ENCODE measurements at places on chromosomes 1 and 21. TPM values are rescaled to one million over a fixed set of nuclear protein-coding genes. Genes with fewer than 3 reads are reported as not detected.
A peak's percentile ranks its signal among the peaks of the same experiment; 100 is the strongest.

DNA sequence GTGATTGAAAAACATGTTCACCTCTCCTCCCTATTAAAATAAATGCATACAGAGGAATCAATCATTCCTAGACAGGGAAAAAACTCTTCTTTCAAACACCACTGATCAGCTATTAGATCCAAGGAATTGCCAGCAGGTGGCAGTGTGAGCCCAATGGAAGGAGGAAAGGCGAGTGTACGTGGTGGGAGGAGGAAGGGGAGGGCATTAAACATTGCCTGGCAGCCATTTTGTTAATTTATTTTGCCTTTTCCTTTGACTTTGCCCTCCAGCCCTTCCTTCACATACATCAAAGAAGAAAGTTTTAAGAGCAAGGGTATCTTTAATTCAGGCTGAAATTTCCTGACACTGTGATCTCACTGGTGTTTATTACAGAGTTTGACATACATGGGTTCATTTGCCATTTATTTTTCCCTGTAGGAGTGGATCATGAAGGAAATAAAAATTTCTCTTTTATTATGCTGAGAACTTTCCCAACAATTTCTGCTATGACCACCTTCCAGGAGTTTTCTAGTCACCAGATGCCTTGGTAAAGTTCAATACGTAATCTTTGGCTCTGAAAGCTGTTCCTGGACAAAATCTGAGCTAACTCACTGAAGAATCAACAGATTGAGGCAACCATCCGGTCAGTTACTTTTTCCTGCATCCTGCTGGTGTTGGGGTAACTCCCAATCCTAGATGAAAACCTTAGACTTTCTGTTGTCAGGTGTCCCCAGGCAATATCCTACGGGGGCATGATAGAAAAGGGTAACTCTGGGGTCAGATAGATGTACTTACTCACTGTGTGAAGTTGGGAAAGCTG is 1.9 kb upstream of the GNAI3 start:
- H3K27ac ChIP-seq: peak overlapping the region; percentile 98
- peaks cover 40% of the 10 kb centered on the region for H3K4me1 ChIP-seq
- peak; percentile 93 for DNase-seq
- no peaks in the 10 kb centered on the region for H3K36me3 ChIP-seq
- H3K27me3 ChIP-seq: no peaks in the 10 kb centered on the region

DNA sequence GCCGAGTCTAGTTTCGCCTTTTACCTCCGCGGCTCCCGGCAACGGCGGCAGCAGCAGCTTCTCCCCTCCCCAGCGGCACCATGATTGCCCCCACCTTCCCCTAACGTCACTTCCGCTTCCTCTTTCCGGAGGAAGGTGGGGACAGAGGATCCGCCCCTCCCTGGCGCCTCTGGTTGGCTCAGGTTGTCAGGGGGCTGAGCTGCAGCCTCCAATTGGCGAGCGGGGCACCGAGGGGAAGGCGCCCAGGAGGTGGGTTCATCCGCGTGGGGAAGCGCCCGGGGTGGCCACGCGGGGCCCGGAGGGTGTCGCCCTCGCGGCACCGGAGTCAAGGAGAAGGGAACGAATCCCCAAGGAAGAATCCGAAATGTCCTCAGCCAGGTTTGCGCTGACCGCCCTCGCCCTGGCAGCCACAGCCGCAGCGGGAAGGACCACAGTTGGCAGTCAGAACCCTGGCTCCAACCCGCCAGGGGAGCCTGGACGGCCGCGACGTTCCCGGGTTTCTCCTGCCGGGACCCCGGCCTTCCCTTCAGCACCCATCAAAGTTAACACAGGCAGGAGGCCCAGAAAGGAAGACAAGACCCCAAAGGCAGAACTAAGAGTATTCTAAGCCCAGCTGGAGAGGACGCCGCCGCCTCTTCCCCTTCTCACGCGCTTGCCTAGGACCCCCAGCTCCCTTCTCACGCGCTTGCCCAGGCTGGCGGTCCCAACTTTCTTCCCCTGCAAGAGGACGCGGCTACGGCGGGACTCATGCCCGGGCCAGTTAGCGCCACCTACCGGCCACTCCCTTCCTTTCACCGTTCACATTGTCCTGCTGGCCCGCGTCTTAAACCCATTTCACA is at the start of gene MTF1:
Gene MTF1, minus strand, starts transcription at position 86 of the 839 bp plus-strand sequence. CDS start 1,934 bp downstream, outside the sequence.
- H3K27ac ChIP-seq: peak within 1 kb of the TSS; percentile 73
- no peaks in the 10 kb centered on the region for H3K27me3 ChIP-seq
- peak; percentile 98 for DNase-seq
- peaks cover 63% of the 10 kb centered on the region for H3K4me1 ChIP-seq

DNA sequence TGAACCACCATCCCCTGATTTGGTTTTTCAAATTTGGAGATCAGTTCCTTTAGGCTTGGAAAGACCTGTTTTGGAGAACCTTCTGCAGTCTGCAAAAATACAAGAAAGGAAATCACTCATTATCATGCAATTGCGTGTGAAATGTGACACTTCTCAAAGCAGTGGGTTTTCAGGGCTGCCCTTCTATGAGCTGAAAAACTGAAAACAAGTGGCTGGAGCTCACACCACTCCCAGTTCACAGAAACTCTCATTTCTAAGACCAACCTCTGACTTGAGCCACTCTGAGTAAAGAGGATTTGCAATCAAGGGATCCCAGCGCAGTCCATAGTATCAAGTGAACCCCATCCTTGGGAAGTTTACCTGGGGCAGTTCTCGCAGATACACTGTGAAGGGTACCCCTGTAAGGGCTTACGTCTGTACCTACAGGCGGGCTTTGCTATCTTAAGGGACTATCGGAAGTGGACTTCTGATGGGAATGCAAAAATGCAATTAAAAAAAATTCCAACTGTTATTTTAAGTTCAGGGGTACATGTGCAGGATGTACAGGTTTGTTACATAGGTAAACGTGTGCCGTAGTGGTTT is 12.8 kb downstream of the SH2D1B start:
- H3K27ac ChIP-seq: no peak overlapping the region
- no peaks in the 10 kb centered on the region for H3K36me3 ChIP-seq
- H3K4me3 ChIP-seq: no peak overlapping the region
- H3K27me3 ChIP-seq: no peaks in the 10 kb centered on the region

DNA sequence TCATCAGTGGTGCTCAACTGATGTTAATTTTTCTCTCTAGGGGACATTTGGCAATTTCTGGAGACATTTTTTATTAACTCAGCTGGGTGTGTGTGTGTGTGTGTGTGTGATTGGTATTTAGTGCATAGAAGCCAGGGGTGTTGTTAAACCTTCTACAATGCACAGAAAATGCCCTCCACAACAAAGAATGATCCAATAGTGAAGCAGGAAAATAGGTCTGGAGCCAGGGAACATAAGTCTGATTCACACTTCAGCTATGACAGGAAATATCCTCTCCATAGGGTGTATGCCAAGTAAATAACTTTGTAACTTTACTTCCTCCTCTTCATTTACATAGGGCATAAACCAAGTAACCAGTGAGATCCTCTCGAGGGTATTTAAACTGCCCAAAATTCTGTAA is 25.1 kb upstream of the TMEM61 start:
- no peak overlapping the region for H3K27ac ChIP-seq
- H3K27me3 ChIP-seq: no peaks in the 10 kb centered on the region
- no peaks in the 10 kb centered on the region for H3K36me3 ChIP-seq
- peaks cover 7% of the 10 kb centered on the region for H3K4me1 ChIP-seq

DNA sequence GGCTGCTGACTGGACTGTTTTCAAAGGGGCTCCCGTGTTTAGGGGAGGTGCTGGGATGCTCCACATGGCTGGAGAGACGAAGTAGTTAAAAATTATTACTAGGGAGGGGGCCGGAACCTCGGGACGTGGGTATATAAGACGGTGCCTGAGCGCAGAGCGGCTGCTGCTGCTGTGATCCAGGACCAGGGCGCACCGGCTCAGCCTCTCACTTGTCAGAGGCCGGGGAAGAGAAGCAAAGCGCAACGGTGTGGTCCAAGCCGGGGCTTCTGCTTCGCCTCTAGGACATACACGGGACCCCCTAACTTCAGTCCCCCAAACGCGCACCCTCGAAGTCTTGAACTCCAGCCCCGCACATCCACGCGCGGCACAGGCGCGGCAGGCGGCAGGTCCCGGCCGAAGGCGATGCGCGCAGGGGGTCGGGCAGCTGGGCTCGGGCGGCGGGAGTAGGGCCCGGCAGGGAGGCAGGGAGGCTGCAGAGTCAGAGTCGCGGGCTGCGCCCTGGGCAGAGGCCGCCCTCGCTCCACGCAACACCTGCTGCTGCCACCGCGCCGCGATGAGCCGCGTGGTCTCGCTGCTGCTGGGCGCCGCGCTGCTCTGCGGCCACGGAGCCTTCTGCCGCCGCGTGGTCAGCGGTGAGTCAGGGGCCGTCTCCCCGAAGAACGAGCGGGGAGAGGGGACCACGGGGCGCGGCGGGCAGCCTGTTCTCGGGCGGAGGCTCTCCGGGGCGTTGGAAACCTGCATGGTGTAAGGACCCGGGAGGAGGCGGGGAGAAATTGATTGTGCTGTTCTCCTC is at the start of gene CHODL:
Gene CHODL, plus strand, starts transcription at position 163 of the 793 bp plus-strand sequence. Its CDS starts 391 bp downstream, at position 554.
- H3K27ac ChIP-seq: no peak within 1 kb of the TSS
- no peak for DNase-seq
- H3K36me3 ChIP-seq: no peaks in the 10 kb centered on the region
- peak within 1 kb of the TSS; percentile 20 for H3K4me3 ChIP-seq
- no peaks in the 10 kb centered on the region for H3K4me1 ChIP-seq

DNA sequence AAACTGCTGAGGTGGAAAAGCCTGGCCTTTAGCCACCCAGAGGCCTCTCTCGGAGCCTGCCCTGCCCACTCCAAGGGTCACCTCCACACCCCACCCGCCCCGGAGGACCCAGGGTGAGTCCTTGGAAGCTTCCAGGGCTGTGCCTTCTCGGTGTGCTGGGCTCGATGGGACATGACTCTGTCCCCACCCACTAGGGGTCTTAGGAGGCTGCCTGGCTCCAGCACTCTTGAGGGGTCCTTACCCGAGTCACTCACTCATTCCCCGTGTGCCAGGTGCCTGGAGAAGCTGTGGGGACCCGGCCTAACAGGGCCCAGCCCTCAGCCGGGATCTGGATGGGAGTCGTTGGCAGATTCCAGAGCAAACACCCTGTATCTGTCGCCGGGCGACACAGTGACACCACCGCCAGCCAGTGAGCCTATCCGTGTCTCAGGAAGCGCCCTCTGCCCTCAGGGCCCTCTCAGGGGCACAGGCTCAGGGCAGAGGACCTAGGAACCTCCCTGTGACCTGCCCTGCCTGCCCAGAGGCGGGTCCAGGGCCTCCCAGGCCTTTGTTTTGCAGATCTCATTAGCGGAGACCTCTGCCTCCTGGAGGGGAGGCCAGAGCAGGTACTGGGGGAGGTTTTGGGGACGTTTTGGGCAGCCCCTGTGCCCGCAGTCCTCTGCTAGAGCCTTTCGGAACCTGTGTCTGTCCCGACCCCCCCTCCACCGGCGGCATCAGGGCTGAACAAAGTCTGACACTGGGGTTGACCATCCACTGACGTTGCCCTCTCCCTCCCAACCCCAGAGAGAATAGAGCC is 3.1 kb upstream of the PRKCZ start:
- no peak overlapping the region for H3K27ac ChIP-seq
- H3K27me3 ChIP-seq: peaks cover 20% of the 10 kb centered on the region
- peaks cover 9% of the 10 kb centered on the region for H3K4me1 ChIP-seq
- no peaks in the 10 kb centered on the region for H3K36me3 ChIP-seq

DNA sequence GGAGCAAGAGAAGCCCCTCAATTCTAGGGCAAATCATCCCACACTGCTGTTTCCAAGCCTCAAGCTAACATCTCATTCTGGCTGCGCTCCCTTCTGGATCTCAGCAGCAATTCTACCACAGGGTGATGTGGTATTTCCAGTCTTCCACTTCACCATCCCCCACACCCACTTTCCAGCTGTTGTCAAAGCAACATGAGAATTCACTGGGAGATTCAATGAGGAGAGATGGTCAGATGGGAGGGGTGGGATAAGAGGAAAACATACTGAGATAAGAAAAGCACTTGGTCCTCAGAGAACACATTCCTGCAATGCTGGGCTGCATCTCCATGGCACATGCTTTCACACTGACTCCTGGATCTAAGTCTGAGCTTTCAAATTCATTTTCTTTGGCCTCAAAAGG is 47.3 kb upstream of the LRRC52 start:
- no peak for DNase-seq
- H3K4me3 ChIP-seq: no peak overlapping the region
- H3K27ac ChIP-seq: no peak overlapping the region
- H3K27me3 ChIP-seq: no peaks in the 10 kb centered on the region
- no peaks in the 10 kb centered on the region for H3K4me1 ChIP-seq

DNA sequence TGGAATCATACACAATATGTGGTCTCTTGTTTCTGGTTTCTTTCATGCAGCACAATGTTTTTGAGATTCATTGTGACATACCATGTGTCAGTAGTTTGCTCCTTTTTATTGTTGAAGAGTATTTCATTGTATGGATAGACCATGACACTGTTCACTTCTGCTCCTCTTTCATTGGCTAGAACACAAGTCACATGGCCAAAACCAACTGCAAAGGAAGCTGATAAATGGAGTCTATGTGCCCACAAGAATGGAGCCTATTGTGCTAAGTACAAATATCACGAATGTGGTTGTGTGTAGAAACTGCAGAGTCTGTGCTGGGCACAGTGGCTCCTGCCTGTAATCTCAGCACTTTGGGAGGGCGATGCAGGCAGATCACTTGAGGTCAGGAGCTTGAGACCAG is 28.6 kb upstream of the FNBP1L start:
- H3K4me1 ChIP-seq: no peaks in the 10 kb centered on the region
- no peak overlapping the region for H3K4me3 ChIP-seq
- no peaks in the 10 kb centered on the region for H3K27me3 ChIP-seq
- no peak for DNase-seq

DNA sequence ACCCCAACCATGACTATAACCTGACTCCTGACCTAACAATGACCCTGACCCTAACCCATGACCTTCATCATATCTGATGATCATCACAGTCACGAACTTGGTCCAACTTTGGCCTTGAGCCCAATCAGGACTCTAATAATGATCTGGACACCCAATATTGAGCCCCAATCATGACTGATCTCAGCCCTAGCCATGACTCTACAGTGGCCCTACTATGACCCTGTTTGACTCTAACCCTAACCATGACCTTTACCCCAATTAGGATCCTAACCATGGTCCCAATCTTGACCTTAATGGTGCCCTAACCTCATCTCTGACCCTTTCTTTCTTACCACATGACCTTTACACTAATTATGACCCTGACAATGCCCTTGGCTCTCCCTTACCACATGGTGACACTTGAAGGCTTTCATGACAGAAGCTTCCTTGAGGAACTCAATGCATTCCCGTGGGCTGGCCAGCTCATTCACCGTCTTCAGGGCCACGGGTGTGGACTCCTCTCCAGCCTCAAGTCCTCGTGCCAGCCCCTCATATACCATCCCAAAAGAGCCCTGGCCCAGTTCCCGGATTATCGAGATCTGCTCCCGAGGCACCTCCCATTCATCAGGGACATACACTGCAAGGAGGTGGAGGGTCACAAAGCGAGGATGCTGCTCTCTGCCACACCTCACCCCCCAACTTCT is 16.2 kb downstream of the INSRR start:
- no peaks in the 10 kb centered on the region for H3K36me3 ChIP-seq
- H3K4me3 ChIP-seq: no peak overlapping the region
- DNase-seq: no peak
- peaks cover 36% of the 10 kb centered on the region for H3K27me3 ChIP-seq
- H3K27ac ChIP-seq: no peak overlapping the region

The PKLR gene
- not detected for total RNA-seq

The LCE2B gene
- not detected for total RNA-seq

The FCN3 gene
- 156 TPM for total RNA-seq

The ADGRL4 gene
- 20.4 TPM for total RNA-seq

The IGSF9 gene
- total RNA-seq: 3.0 TPM

The AKR7A3 gene
- 0.26 TPM for total RNA-seq

The OPRD1 gene
- not detected for total RNA-seq

The TIE1 gene
- 38.5 TPM for total RNA-seq

Data from left lung (tissue), 14 donors.